ENCODE measurements at places on chromosomes 11 and 22. TPM values are rescaled to one million over a fixed set of nuclear protein-coding genes. Genes with fewer than 3 reads are reported as not detected.
A peak's percentile ranks its signal among the peaks of the same experiment; 100 is the strongest.

DNA sequence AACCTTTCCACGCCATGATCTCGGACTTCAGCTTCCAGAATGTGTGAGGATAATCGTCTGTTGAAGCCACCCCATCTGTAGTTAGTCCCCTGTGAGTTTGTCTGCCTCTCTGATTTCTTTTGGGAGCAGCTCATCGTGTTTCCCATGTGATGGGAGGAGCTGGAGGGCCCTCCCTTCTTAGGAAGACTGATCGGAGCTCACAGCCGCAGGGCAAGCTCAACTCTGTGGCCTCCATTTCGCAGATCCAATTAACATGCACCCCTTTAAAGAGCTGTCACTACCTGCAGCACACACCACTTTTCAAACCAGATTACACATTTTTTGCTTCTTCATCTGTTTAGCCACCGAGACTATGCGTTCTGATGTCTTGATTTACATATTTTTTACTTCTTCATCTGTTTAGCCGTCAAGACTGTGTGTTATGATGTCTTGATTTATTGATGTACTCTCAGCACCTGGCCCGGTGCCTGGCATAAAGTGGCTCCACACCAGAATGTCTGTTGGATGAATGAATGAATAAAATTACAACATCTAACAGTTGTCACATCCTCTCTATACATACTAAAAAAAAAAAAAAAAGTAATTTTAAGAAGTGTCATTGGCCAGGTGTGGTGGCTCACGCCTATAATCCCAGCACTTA is 14.9 kb upstream of the PPFIA1 start:
- DNase-seq = no peak

- no peak for DNase-seq
Measured at GRCh38 chr11:115463606-115464005, 40.6 kb downstream of the CADM1 start.

- no peak for DNase-seq
Measured at GRCh38 chr22:43377548-43377895, 34.3 kb upstream of the MPPED1 start.

DNA sequence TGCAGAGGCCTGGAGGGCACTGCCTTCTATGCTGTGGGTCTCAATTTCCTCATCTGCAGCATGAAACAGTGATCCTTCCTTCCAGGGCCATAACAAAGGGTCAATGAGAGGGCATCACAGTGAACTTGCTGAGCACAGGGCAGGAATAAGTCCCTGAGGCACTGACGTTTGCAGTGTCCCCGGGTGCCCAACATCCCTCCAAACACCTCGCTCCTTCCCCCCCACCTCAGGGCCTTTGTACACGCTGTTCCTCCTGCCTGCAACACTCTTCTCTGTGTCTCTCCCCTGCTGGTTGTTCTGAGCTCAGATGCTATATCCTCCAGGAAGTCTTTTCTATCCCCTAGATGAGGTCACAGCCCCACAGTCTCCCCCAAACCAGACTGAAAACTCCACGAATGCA is 59.7 kb upstream of the TCF20 start:
- DNase-seq = no peak

DNA sequence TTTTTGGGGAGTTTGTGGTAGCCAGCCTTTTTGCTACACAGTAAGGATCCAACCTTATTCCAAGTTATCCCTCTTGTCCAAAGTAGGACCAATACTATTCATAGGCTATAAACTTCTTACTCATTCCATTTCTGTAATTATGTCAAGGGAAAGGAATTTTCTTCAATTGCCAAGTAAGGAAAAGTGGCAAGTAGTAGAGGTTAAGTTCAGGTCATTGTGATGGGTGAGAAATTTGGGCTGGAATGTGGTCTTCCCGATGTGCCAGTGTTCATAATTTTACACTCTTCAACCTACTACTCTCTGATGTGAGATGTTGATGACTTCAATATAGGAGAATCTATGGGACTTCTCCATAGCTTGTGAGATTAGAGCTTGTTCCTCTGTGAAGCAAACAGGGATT is 648.8 kb downstream of the METTL15 start:
- no peak for DNase-seq

GRCh38 chr11:13140873-13141655 is 131.9 kb downstream of the RASSF10 start:
- no peak for DNase-seq

DNA sequence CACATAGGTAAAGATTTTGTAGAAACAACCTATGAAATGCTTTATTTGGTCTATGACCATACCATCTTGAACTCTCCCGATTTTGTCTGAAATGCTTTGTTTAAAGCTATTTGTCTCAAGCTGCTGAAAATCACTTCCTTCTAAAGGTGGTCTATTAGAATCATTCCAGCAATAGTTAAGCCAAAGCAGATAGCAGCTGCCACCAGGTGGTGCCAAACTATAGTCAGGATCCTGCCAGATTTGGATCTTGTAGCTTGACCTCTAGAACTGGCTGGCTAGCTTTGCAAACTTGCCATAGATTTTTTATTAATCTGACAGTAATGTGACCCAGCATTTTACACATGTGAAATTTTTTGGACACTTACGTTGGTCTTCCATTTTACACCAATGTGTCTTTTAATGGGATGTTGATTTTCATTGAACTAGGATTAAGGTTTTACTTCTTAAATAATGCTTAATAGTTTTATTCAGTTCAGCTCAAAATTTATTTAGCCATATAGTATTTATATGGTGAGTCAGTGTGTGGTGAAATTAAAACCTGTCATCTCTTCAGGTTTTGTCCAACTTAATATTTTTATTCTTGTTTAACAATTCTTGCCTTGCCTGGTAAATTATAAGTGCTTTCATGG is 19.7 kb downstream of the CTR9 start:
- DNase-seq = peak; percentile 49

GRCh38 chr22:39117585-39118191 is 20.6 kb downstream of the APOBEC3H start:
- no peak for DNase-seq

GRCh38 chr11:2321311-2321683 is 19.5 kb downstream of the TSPAN32 start:
- DNase-seq = no peak

- peak; percentile 34 for DNase-seq
Measured at GRCh38 chr11:34063061-34063795, 11.7 kb downstream of the CAPRIN1 start.

GRCh38 chr11:1006762-1007161 is 29.8 kb downstream of the MUC6 start:
- no peak for DNase-seq

GRCh38 chr11:86228269-86229038 is 16.1 kb upstream of the EED start:
- DNase-seq = no peak

- DNase-seq = no peak
Measured at GRCh38 chr11:96112192-96113128, 188.6 kb upstream of the MTMR2 start.

The CD3D gene
- polyA plus RNA-seq = 0.44 TPM

The ALDH3B1 gene
- 15.9 TPM for polyA plus RNA-seq

The APOBEC3C gene
- 11.7 TPM for polyA plus RNA-seq

The DBX1 gene
- not detected for polyA plus RNA-seq

The OR4D5 gene
- not detected for polyA plus RNA-seq

All from SK-N-SH (cell line).